Activated T-cell treated with anti-CD3 and anti-CD28 coated beads, Interleukin-2, amount 50 U/mL, for 72 hours (primary cell): ENCODE measurements at places on chromosomes 3 and 15. TPM values are rescaled to one million over a fixed set of nuclear protein-coding genes. Genes with fewer than 3 reads are reported as not detected.

- no peak overlapping the region for H3K27ac ChIP-seq
- no peaks in the 10 kb centered on the region for H3K36me3 ChIP-seq
- peaks cover 23% of the 10 kb centered on the region for H3K27me3 ChIP-seq
- DNase-seq: no peak
- H3K4me3 ChIP-seq: peak overlapping the region; percentile 70
These were observed 42.9 kb upstream of the ROPN1 start for GRCh38 chr3:124034844-124035152.

GRCh38 chr3:195241592-195242355 is 29.2 kb downstream of the XXYLT1 start:
- peaks cover 10% of the 10 kb centered on the region for H3K36me3 ChIP-seq
- no peak for DNase-seq
- H3K27ac ChIP-seq: no peak overlapping the region
- H3K4me3 ChIP-seq: no peak overlapping the region

GRCh38 chr15:33200444-33200843 is 5.9 kb upstream of the FMN1 start:
- peaks cover 27% of the 10 kb centered on the region for H3K27me3 ChIP-seq
- H3K4me1 ChIP-seq: peaks cover 36% of the 10 kb centered on the region
- H3K4me3 ChIP-seq: peak overlapping the region; percentile 9
- no peaks in the 10 kb centered on the region for H3K36me3 ChIP-seq

- H3K4me3 ChIP-seq: peak overlapping the region; percentile 83
- peaks cover 20% of the 10 kb centered on the region for H3K36me3 ChIP-seq
- H3K4me1 ChIP-seq: peaks cover 97% of the 10 kb centered on the region
- peak overlapping the region; percentile 99 for H3K27ac ChIP-seq
- no peaks in the 10 kb centered on the region for H3K27me3 ChIP-seq
- peak; percentile 68 for DNase-seq
These were observed 68.2 kb downstream of the RAB7A start for GRCh38 chr3:128794067-128794768.

- H3K27me3 ChIP-seq: no peaks in the 10 kb centered on the region
- no peaks in the 10 kb centered on the region for H3K36me3 ChIP-seq
- DNase-seq: no peak
- H3K4me3 ChIP-seq: no peak overlapping the region
- H3K27ac ChIP-seq: no peak overlapping the region
These were observed 11.8 kb upstream of the CYFIP1 start for GRCh38 chr15:22992024-22992326.

Gene DLL4
- total RNA-seq: 0.12 TPM

Gene FBXO40
- not detected for total RNA-seq

DNA sequence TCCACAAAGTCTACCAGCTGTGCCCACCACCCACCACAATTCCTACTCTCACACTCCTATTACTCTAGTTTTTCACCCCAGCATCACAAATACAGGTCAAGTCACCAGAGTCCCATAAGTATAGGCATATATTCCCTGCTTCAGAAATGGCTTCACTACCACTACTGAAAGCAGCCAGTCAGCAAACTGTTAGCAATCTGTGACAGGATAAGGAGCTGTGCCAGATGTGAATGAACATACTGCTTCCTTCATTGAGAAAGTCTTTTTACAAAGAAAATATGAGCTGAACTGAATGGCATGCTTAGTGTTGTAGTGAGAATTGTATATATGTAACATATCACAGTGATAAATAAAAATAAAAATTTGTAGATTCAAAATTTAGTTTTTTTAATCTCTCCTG is 76.8 kb downstream of the C3orf85 start:
- no peaks in the 10 kb centered on the region for H3K27me3 ChIP-seq
- no peaks in the 10 kb centered on the region for H3K4me1 ChIP-seq
- no peak overlapping the region for H3K27ac ChIP-seq
- no peak overlapping the region for H3K4me3 ChIP-seq

GRCh38 chr15:57148262-57148661 is 228.0 kb upstream of the CGNL1 start:
- no peak for DNase-seq
- H3K4me3 ChIP-seq: no peak overlapping the region
- peaks cover 13% of the 10 kb centered on the region for H3K4me1 ChIP-seq
- no peak overlapping the region for H3K27ac ChIP-seq
- H3K27me3 ChIP-seq: no peaks in the 10 kb centered on the region

DNA sequence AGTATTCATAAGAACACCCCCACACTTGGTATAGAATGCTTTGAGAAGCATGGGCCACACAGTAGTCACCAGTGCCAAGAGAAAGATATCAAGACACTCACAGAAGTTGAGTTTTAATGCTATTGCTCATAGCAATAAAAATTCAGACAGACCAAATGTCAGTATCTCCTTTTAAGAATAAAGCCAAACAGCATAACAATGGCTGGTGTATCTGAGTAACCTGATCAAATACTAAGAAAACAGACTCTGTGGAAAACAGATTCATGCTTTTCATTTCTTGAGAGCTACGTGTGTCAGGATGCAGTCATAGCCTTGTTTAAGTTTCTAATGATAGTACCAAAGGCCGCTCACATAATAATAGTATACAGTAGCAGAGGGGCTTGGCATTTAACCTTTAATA is 778.5 kb downstream of the MECOM start:
- H3K4me1 ChIP-seq: no peaks in the 10 kb centered on the region
- H3K27me3 ChIP-seq: no peaks in the 10 kb centered on the region
- no peaks in the 10 kb centered on the region for H3K36me3 ChIP-seq
- no peak for DNase-seq

DNA sequence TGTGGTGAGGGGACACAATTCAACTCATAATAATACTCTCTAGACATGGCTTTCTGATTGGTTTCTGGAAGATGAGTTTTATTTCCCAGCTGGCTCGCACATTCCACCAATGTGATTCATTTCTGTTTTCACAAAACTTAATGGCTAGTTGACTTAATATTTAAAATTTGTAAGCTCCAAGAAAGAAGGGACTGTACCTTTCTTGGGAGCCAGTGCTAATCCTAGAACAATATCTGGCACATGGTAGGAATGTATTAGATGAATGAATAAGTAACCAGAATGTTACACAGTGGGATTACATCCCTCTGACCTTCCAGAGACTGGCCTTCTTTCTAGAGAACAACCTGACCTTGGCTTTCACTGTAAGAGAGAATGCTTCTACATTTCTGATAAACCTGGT is 262.8 kb downstream of the RORA start:
- no peaks in the 10 kb centered on the region for H3K36me3 ChIP-seq
- H3K4me3 ChIP-seq: no peak overlapping the region
- H3K4me1 ChIP-seq: no peaks in the 10 kb centered on the region
- H3K27ac ChIP-seq: no peak overlapping the region
- no peak for DNase-seq
- H3K27me3 ChIP-seq: peaks cover 15% of the 10 kb centered on the region

DNA sequence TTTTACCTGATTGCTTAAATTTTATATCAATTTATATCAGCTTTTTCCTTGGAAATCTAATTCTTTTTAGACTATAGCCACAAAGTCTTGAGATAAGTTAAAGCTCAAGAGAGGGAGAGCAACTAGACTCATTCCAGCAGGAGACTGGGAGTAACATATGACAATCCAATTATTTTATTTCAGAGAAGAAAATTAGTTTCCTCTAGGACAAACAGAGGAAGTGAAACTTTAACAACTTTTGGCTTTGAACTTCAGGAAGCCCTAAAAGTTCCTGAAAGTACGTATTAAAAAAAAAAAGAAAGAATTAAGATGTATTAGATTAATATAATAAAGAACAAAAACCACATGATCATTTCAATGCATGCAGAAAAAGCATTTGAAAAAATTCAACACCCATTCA is 13.9 kb upstream of the UBE2E2 start:
- DNase-seq: no peak
- no peaks in the 10 kb centered on the region for H3K4me1 ChIP-seq
- H3K27ac ChIP-seq: no peak overlapping the region
- no peak overlapping the region for H3K4me3 ChIP-seq
- no peaks in the 10 kb centered on the region for H3K36me3 ChIP-seq

Gene LRRIQ4
- not detected for total RNA-seq

- no peak overlapping the region for H3K27ac ChIP-seq
- H3K4me3 ChIP-seq: no peak overlapping the region
- H3K4me1 ChIP-seq: no peaks in the 10 kb centered on the region
- H3K27me3 ChIP-seq: no peaks in the 10 kb centered on the region
These were observed 34.3 kb upstream of the BSN start for GRCh38 chr3:49519916-49520385.

DNA sequence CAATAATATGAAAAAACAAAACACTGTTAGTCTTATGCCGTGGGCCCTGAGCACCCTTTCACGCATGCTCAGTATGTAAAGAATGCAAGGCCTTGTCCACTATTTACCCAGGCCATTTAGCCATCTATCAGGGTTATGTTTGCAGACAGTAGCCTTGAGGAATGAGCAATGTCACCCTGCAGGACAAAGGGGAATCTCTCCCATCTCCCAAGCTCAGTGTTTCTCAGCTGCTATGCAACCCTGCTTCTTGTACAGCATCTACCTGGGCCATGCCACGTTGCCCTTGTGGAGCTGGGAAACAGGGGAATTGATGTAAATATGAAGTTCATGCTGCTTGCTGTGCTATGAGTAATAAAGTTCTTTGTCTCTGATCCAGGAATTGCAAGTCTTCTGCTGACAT is 51.5 kb upstream of the SLCO2A1 start:
- H3K27me3 ChIP-seq: peaks cover 5% of the 10 kb centered on the region
- H3K4me3 ChIP-seq: no peak overlapping the region
- no peaks in the 10 kb centered on the region for H3K4me1 ChIP-seq
- H3K27ac ChIP-seq: no peak overlapping the region

DNA sequence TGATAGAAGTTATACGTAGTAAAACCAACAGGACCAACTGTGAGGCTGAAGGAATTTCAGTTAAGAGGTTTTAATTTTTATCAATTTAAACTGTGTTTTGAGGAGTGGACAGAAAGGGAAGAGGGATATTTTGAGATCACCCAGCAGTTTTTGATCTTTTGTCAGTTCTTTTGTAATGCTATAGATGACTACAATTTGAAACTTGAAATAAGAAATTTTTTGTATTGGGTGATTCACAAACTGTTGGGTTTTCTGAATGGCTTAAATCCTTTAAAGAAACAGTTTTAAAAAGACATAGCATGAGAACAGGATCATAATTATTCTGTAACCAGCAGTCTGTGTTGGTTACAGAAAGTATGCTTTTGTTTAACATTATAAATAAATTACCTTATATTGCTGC is 67.4 kb downstream of the TCF12 start:
- DNase-seq: no peak
- no peaks in the 10 kb centered on the region for H3K36me3 ChIP-seq
- H3K4me1 ChIP-seq: peaks cover 61% of the 10 kb centered on the region
- H3K27ac ChIP-seq: peak overlapping the region; percentile 75
- peak overlapping the region; percentile 75 for H3K4me3 ChIP-seq

Gene COL8A1
- total RNA-seq: not detected

GRCh38 chr15:67076147-67076843 is 10.9 kb downstream of the SMAD3 start:
- H3K4me3 ChIP-seq: peak overlapping the region; percentile 51
- peaks cover 6% of the 10 kb centered on the region for H3K36me3 ChIP-seq
- H3K4me1 ChIP-seq: peaks cover 90% of the 10 kb centered on the region
- peak; percentile 63 for DNase-seq
- H3K27me3 ChIP-seq: no peaks in the 10 kb centered on the region

DNA sequence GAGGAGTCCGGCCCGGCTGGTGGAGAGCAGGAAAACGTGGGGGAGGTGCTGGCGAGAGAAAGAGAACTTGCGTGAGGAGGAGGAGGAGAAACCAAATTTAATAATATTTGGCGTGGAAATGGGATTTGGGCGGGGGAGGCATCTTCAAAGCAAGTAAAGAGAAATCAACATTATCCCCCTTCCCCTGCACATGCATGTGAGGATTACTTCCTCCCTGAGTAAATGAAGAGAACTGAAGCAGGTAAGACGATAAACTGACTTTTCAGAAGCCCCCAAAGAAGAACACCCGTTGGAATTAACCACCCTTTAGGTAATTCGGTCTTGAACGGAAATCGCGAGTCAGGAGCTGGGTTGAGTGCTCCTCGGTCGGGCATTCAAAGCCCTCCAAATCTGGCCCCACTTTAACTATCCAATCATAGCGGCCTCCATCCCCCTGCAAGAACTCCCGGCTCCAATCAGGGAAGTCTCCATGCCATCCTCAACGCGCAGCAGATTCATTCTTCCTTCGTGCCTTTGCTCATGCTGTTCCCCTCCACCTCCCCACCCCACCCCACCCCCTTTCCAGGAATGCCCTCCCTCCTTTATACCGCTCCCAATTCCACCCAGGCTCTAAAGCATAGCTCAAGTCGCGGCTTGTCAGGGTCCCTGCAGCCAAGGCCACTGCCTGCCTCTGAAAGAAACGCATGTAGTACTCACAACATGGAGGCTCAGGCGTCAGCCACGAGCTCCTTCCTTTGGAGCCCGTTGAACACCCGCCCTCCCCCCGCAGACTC is 545 bp upstream of the RFX7 start:
- DNase-seq: peak; percentile 31
- peak overlapping the region; percentile 90 for H3K27ac ChIP-seq
- H3K36me3 ChIP-seq: peaks cover 8% of the 10 kb centered on the region
- H3K4me3 ChIP-seq: peak overlapping the region; percentile 89
- H3K4me1 ChIP-seq: peaks cover 47% of the 10 kb centered on the region
- H3K27me3 ChIP-seq: no peaks in the 10 kb centered on the region

Gene CSNK1G1
- total RNA-seq: 31.3 TPM

DNA sequence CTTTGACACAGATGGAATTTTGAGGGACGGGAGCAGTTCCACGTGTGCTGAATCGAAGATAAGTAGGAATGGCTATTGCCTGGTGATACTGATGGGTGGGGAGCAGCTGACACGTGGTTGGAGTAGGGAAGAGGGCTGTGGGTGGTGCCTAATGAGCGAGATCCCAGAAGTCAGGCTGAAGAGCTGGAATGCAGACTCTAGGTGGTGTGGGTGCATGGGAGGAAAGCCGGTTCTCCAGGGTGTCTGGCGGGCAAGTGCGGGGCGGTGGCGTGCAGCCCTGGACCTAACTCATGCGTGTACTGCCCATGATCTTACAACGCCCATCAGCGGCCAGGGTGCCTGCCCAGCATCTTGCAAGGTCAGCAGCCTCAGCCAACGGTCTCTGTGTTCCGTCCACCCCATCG is 63.1 kb downstream of the ARNT2 start:
- no peaks in the 10 kb centered on the region for H3K36me3 ChIP-seq
- peaks cover 23% of the 10 kb centered on the region for H3K27me3 ChIP-seq
- no peaks in the 10 kb centered on the region for H3K4me1 ChIP-seq
- no peak overlapping the region for H3K27ac ChIP-seq
- no peak overlapping the region for H3K4me3 ChIP-seq

Gene OIP5
- total RNA-seq: 15.3 TPM

- peaks cover 1% of the 10 kb centered on the region for H3K36me3 ChIP-seq
- DNase-seq: no peak
- no peak overlapping the region for H3K4me3 ChIP-seq
- no peaks in the 10 kb centered on the region for H3K4me1 ChIP-seq
These were observed 208.8 kb downstream of the STAG1 start for GRCh38 chr3:136543385-136543784.

Gene LXN
- 5.5 TPM for total RNA-seq

Gene PPP1R14D
- not detected for total RNA-seq

Gene P2RY12
- not detected for total RNA-seq

- no peaks in the 10 kb centered on the region for H3K27me3 ChIP-seq
- peaks cover 10% of the 10 kb centered on the region for H3K36me3 ChIP-seq
- peak overlapping the region; percentile 20 for H3K27ac ChIP-seq
- H3K4me1 ChIP-seq: peaks cover 20% of the 10 kb centered on the region
- H3K4me3 ChIP-seq: no peak overlapping the region
- no peak for DNase-seq
These were observed 87.0 kb upstream of the MYO5C start for GRCh38 chr15:52382647-52383046.
